ENCODE measurements at places on chromosomes 11 and 22.

- no peak for DNase-seq
These were observed 15.3 kb downstream of the POU2AF2 start for GRCh38 chr11:111260811-111261210.

GRCh38 chr11:105862736-105863367 lies 159.2 kb downstream of the MSANTD4 start:
- no peak for DNase-seq

GRCh38 chr22:41713004-41713403 lies 13.7 kb downstream of the MEI1 start:
- DNase-seq: no peak

GRCh38 chr11:111923951-111924350 lies 5.2 kb downstream of the C11orf52 start:
- no peak for DNase-seq

GRCh38 chr22:33895444-33895843 lies 24.8 kb downstream of the LARGE1 start:
- DNase-seq: no peak

- DNase-seq: no peak
These were observed 69.1 kb upstream of the APOA1 start for GRCh38 chr11:116906479-116906878.

DNA sequence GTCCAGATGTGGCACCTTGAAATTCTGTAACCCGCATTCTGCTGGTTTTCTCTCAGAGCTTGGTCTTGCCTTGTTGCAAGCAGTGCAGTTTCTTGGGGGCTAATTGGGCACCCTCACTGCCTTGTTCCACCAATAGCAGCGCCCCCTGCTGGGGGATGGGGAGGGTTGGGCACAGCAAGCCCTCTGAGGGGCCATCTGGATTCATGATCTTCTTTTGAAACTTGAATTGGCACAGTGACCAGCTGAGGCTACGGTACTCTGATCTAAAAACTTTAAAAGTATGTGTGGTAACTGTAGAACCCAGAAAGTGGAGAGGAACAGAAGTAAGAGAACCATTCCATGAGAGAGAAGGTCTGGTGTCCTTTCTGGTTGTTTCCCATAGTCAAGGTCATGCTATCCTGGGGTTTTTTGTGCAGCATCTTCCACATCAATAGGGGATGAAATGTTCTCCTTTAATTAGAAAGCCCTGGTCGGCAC lies 64.2 kb downstream of the MED15 start:
- no peak for DNase-seq

- DNase-seq: no peak
These were observed 2.2 kb downstream of the CRACR2B start for GRCh38 chr11:829847-830294.

DNA sequence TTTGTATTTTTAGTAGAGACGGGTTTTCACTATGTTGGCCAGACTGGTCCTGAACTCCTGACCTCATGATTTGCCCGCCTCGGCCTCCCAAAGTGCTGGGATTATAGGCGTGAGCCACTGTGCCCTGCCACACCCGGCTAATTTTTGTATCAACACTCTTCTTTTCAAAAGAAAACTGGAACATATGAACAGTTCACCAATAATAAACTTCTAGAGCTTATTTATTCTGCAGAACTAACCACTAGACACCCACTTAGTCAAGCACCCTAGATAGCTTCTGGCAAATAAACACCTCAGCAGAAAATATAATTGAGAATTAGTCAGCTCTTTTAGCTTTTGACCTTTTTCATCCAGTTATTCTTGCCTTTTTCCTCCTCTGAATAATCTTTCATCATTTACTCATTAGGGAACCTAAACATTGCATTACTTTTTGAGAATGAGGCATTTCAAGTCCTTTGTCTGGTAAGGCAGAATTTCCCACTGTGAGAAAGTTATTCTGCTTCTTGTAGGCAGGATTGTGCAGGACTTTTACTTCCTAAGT lies 27.3 kb upstream of the TMEM41B start:
- DNase-seq: no peak

DNA sequence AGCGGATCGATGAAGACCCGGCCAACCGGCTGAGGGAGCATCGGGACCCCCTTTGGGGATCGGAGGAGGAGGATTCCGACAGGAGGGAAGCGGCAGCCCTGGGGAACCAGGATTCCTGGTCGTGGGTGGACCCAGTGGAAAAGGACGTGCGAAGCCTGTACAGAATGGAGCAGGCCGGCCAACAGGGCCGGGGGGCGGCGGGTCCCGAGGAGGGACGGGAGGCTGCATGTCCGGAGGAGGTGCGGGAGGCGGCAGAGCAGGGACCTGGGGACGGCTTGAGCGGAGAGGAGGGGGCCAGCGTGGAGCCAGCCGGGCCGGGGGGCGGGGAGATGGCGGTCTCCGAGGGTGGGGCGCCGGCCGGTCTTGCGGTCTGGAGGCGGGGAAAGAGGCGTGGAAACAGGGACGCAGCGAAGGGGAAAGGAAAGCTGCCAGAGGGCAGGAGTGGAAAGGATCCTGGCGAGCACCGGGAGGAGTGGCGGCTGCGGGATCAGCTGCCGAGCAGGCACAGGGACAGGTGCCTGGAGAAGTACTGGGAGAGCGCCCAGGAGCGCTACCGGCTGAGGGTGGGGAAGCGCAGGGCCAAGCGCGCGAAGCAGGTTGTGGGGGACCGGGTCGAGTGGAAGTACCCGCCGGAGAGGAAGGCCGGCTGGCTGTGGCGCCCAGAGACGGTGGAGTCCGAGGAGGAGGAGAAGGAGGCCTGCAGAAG lies at the start of gene ANO5:
TSS of gene ANO5 (plus strand) at position 444 of the 706 bp plus-strand sequence. CDS start 408 bp downstream, outside the sequence.
- peak; percentile 32 for DNase-seq

DNA sequence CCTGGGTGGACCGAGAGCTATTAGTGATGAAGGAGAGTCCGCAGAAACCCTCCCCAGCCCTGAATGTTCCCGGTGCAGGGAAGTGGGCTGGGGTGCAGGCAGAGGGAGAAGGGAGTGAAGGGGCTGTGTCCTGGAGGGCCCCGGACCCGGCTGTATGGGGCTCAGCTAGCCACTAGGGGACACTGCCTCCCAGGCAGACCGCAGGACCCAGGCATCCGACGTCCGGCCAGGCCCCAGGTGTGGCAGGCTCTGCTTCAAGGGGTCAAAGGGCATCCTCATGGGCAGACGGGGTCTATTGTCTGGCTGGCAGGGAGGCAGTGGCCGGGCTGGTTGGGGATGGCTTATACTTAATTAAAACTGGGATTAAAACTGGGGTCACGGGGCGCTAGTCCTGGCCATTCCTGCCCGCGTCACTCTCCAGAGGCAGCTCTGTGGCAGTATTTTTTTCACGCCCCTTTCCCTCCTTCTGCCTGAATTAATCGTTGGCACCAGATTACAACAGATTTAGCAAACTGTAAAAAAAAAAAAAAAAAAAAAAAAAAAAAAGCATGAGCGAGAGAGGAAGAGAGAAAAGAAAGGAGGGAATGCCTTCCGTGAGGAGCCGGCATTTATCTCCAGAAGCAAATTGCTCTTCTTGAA lies 5.1 kb downstream of the FLRT1 start:
- DNase-seq: no peak

- DNase-seq: no peak
These were observed 72.0 kb upstream of the MPEG1 start for GRCh38 chr11:59284773-59285129.

GRCh38 chr11:36455658-36456111 lies 54.4 kb downstream of the TRAF6 start:
- no peak for DNase-seq

GRCh38 chr11:65316227-65317024 lies 1.8 kb downstream of the CDC42EP2 start:
- DNase-seq: no peak

Measured in NCI-H187 treated with DMSO at 0.1 percent for 48 hours (cell line).